ENCODE measurements at places on chromosomes 5 and 9.
A peak's percentile ranks its signal among the peaks of the same experiment; 100 is the strongest.

GRCh38 chr5:97098922-97099321 lies 43.5 kb downstream of the LIX1 start:
- no peak for DNase-seq

DNA sequence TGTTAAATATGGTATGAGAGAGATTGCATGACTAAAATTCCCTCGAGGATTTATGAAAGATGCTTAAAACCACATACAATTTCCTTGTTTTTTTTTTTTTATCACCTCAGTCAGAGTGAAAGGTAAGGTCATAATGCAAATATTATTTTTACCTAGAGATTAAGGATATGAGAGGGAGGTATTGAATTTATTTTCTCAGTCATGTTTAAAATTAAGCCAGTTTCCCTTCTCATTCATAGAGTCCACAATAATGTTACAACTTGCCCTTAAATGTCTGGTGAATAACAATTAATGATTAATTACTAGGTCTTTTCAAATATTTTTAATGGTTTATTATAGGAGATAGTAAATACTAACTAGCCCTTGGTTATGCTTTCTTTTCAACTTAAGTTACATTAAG lies 144.9 kb upstream of the HAPLN1 start:
- no peak for DNase-seq

GRCh38 chr9:136761545-136761981 lies 2.8 kb downstream of the LCN15 start:
- DNase-seq = no peak

DNA sequence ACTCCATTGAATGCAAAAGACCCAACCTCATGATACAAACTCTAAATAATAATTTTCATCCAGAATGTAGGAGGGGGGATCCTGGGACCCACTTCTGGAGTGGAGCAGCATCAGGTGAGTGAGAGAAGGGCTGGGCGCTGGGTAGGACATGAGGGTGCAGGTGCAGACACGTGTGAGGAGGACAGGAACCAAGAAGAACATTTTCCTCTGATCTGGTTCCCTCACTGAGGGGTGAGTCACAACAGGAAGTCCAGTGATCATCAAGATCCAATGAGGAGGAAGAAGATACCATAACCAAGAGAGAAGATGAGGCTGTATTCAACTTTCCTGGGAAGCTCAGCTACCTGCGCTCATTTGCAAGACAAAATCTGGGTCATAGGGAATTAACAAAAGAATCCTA lies 57.4 kb downstream of the SFXN1 start:
- no peak for DNase-seq

DNA sequence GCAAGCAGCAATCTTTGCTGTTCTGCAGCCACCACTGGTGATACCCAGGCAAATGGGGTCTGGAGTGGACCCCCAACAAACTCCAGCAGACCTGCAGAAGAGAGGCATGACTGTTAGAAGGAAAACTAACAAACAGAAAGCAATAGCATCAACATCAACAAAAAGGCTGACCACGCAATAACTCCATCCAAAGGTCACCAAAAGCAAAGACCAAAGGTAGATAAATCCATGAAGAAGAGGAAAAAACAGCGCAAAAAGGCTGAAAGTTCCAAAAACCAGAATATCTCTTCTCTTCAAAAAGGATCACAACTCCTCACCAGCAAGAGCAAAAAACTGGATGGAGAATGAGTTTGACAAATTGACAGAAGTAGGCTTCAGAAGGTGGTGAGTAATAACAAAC lies 23.4 kb downstream of the FRMD3 start:
- no peak for DNase-seq

- peak; percentile 1 for DNase-seq
These were observed 10.7 kb downstream of the OR1L8 start for GRCh38 chr9:122572456-122572855.

- DNase-seq = no peak
These were observed 69.0 kb downstream of the INVS start for GRCh38 chr9:100167915-100168654.

GRCh38 chr5:113682497-113683136 lies 169.1 kb downstream of the YTHDC2 start:
- no peak for DNase-seq
